Hematopoietic multipotent progenitor cell treated with erythropoietin and hydrocortisone succinate and interleukin-3 and kit ligand, for 15 days (in vitro differentiated cells): ENCODE measurements at places on chromosomes 3 and 15.

GRCh38 chr3:109897734-109898133 is 560.4 kb upstream of the DPPA4 start:
- no peak for DNase-seq

- no peak for DNase-seq
Measured at GRCh38 chr3:178437236-178437635, 99.0 kb upstream of the KCNMB2 start.

- no peak for DNase-seq
Measured at GRCh38 chr15:48720646-48721045, 75.1 kb upstream of the FBN1 start.

GRCh38 chr3:98068824-98069223 is 18.1 kb upstream of the OR5AC2 start:
- no peak for DNase-seq

DNA sequence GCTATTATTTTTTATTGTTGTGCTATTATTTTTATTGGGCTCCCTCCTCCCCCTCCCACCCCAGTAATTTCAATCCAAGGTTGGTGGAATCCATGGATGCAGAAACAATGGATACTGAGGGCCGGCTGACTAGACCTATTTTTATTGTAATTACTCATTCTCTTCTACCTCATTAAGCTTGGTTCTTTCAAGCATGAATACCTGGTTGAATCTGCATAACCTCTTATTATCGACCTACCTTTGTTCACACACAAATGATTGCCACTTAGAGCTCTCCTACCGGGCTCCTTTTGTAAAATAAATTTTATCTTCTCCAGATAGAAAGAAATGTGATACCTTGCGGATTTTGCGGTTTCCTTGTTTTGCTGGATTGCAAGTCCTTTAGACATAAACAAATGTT is 31.6 kb downstream of the BTD start:
- no peak for DNase-seq

DNA sequence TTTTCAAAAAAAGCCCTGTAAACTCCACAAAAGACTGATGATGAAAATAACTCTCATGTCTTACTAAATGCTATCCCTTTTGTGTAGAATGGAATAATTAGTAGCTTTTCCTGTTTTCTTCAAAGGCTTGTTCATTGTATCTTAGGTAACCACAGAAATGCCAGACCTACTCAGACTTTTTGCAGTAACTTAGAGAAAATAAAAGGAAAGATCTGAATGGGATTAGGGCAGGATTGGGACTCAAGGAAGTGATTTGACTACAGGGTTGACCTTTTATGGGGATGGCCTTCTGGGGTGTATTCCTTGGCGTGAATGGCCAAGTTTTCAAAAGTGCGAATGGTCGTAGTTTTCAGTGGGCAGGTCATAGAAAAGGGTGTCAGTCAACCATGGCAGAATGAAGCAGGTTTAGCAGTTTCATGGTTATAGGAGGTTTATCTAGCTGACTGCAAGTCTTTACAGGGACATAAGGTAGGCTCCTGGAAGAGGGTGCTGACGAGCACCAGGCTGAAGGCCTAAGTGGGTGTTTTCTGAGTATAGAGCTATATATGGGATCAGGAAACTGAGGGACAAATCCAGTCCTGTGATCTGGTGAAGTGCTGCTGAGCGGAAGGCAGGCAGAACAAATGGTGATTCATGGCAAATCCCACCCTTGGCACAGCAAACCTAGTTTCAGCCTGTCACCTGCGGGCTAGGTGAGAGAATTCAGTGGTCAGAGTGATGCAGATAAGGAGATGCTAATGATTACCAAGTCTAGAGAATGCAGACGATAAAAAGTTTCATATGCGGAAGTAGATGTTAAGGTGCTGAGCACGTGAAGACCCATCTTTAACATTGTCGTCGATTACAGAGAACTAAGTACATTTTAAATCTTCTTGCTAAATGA is 46.4 kb downstream of the IL1RAP start:
- no peak for DNase-seq

DNA sequence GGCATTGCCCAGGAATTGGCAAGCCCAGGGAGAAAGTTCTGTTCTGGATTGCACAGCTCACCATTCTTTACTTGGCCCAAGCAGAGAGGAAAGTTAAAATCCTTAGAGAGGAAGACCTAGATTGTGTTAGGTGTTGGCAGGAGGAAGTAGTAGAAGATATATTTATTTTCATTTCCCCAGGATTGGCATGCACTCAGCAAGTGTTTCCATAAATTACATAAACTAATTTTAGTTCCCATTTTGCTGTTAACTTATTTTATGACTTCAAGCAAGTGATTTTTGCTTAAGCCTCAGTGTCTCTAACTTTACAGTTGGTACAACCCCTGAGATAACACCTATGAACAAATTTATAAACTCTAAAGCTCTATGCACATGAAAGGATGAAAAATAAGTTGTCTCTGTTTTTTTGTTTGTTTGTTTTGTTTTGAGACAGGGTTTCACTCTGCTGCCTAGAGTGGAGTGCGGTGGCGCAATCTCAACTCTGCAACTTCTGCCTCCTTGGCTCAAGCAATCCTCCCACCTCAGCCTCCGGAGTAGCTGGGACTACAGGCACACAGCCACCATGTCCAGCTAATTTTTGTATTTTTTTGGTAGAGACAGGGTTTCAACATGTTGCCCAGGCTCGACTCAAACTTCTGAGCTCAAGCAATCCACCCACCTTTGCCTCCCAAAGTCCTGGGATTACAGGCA is 31.2 kb upstream of the TOP2B start:
- no peak for DNase-seq

- DNase-seq, result no peak
Measured at GRCh38 chr3:4850211-4850927, 128.9 kb upstream of the BHLHE40 start.

DNA sequence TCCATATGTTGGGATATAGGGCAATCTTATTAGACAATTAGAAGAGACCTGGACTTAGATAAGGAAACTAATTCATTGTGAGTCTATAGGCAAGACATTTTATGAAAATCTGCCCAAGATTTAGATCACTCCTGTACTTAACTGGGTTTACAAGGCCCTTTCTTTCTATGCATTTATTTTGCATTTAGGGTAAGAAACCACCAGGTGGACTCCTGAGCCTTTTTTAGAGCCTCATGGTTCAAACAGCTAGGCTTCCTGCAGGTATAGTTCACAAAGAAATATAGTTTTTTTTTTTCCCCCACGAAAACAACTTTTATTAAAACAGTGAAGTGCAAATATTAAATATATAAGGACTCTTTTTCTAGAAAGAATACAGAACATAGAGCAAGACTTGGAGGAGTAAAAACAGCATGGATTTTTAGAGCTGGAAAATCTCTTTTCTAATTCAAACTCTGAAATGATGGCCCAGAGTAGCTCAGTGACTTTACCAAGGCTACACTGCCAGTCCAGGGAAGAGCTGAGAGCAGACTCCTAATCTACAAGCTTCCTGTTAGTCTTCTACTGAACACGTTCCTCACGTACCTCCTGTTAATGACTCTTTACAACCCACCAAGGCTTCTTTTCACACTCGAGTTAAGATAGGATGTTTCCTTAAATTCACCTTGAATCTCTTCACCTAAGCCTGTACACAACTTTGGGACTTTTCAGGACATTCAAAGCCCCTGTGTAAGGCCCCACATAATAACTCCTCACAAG is 400.9 kb upstream of the ATP11B start:
- DNase-seq, result no peak

- DNase-seq, result no peak
Measured at GRCh38 chr15:64987136-64987535, 2.6 kb downstream of the SPG21 start.

GRCh38 chr15:74821091-74821789 is 5.2 kb upstream of the CPLX3 start:
- DNase-seq, result no peak
